Substantia nigra (tissue), 51 donors: ENCODE measurements at places on chromosomes 11 and 22.

DNA sequence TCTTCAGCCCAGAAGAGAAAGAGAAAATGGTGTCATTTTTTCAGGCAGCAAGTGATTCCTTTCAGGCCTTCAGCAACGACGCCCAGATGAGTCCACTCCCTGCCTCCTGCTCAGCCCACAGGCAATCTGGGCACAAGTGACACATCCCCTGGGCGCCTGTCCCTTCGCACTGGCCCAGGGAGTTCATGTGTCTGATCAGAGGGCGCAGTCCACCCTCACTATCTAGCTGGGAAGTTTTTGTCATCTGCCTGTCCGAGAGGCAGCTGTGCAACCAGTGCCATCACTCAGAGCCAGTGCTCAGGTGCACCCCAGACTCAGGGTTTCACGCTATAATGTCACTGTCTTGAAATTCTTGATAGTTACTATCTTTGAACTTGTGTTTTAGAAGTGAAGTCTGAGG lies 1.4 kb upstream of the KCNQ1OT1 start:
- DNase-seq, result no peak

DNA sequence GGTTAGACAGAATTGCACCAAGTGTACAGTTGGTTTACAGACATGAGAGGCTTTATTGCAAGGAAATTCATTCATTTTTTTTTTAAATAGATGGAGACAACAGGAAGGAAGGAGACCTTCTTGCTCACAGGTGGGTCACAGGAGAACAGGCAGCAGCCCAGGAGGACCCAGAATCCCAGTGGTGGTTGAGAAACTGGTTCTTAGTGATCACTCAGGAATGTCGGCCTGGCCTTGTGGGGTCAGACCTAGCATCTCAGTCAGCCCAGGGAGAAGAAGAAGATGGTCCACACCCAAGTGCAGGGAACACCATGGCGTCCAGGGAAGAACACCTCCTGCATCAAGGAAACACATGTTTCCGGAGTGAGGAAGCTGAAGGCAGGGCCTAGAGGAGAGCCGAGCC lies 849 bp downstream of the KRTAP5-11 start:
- no peak for DNase-seq

GRCh38 chr22:18929459-18929858 lies 6.6 kb downstream of the PRODH start:
- DNase-seq, result no peak

DNA sequence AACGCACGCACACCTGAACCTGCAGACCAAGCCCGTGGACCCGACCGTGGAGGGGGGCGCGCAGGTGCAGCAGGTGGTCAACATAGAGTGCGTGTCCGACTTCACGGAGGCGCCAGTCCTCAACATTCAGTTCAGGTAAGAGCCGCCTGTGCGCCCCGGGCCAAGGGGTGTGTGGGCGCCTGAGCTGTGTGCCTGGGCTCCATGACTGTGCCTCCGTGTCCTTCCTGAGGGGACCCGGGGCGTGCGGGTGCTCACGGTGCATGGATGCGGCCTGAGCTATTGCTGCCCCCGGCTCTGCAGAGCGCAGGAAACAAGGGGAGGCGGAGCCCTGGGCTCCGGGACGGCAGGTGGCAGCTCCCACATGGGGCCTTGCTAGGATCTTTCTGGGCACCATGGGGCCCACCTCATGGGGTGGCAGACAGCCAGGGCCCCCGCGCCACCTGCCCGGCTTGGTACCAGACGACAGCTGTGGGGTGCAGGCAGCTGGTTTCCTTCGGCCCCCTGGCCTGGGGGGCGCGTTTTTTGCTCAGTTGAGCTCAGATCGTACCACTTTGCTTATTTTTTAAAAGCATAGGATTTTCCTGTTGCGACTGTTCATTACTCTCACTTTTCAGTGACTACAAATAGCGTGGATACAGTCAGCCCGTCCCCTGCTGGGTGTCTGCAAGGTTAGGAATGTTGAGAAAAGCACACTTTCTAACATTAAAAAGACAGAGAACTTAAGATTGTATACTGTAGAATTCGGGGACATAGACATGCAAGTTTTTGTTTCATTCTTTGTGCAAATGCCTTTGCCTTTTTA lies 28.3 kb downstream of the MUC6 start:
- DNase-seq, result no peak

DNA sequence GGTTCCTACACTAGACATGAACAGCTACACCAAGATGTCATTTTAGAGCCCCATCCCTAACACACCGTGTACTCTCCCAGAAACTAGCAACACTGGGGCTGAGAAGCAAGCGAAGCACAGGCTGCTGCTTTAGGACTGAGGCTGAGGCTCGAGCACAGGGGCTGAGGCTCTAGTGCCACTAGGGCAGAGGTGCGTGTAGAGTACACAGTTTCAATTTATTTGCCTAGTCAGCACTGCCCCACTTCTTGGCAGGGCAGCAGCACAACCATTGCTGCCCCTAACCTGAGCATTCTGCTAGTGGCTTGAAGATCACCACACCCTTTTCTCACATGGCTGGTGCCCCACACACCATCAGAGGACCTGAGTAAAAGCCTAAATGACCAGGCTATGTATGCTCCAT lies 713.2 kb downstream of the LRRC4C start:
- DNase-seq, result no peak

- no peak for DNase-seq
These were observed 236.8 kb downstream of the BUD13 start for GRCh38 chr11:116535994-116536393.

- no peak for DNase-seq
These were observed 64.9 kb downstream of the BCR start for GRCh38 chr22:23245045-23245798.

- DNase-seq, result no peak
These were observed 46.1 kb downstream of the ARFGAP2 start for GRCh38 chr11:47130543-47130942.

DNA sequence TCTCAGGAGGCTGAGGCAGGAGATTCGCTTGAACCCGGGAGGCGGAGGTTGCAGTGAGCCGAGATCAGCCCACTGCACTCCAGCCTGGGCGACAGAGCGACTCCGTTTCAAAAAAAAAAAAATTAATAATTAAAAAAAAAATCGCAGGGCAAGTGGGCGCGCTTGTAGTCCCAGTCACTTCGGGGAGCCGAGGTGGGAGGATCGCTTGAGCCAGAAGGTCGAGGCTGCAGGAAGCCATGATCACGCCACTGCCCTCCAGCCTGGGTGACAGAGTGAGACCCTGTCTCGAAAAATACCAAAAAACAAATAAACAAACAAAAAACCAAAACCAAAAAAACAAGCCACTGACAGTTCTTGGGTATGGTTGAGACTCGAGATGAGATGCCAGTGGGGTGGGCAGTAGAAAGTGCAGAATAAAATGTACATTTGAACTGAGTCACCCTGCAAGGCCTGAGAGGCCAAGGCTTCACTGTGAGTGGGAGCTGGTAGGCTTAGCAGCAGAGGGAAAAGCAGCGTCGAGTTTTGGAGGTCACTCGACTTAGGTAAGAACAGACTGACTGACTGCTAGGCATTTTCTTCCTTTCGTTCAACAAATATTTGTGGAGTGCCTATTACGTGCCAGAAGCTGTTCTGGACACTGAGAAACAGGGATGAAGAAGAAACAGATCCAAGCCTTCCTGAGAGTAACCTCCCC lies 635 bp upstream of the LDHA start:
- DNase-seq, result no peak

DNA sequence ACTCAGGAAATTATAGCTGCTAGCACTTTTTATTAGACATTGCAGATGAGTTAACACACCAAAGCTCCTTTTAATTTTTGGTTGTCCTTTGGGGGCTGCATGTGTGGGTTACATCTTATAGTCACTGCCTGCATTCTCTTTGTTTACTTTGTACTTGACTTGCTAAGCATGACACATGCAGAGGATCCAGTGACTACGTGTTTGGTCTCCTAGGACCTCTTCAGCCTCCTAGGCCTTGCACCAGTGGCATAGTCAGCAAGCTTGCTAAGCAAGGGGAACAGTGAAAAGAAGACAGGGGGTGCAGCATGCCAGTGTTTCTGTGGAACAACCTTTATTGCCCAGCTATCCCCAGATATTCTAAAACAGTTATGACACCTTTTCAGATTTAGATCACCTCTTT lies 108.2 kb downstream of the PAX6 start:
- DNase-seq, result no peak

DNA sequence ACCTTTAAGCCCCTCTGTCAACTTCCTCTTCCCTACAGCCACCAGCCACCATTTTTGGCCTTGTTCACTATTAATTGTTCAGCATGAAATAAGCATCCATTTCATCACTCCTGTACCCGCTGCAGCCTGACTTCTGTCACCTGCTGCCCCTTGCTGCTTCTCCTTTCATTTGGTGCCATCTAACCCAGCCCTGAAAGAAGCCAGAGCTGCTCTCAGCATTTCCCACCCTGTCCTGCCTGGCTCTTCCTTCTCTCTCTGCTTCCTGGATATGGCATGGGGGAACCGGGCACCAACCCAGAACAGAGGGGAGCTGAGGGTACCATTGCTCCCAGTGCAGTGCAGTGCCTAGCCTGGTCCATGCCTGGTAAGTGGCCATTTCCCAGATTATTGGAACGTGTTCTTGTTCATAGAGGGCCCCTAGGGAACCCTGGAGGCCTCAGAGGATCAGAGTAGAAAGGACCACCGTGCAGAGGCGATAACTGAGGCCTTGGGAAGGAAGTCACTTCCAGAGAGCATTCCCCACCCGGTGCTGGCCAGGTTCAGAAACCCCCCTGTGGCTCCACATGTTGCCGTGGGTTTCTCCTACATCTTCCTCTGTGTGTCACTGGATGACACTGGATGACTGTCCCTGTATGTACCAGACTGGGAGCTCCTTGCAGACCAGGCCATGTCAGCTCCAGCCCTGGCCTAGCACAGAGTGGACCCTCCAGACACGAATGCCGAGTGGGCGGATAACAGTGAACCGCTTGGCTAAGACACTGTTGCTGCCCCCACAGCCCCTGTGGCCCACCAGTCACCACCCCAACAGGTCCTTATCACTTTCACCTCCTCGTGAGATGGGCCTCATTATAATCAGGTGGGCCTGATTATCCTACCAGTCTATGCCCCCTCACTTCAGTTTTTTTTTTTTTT lies 4.7 kb downstream of the YDJC start:
- no peak for DNase-seq

DNA sequence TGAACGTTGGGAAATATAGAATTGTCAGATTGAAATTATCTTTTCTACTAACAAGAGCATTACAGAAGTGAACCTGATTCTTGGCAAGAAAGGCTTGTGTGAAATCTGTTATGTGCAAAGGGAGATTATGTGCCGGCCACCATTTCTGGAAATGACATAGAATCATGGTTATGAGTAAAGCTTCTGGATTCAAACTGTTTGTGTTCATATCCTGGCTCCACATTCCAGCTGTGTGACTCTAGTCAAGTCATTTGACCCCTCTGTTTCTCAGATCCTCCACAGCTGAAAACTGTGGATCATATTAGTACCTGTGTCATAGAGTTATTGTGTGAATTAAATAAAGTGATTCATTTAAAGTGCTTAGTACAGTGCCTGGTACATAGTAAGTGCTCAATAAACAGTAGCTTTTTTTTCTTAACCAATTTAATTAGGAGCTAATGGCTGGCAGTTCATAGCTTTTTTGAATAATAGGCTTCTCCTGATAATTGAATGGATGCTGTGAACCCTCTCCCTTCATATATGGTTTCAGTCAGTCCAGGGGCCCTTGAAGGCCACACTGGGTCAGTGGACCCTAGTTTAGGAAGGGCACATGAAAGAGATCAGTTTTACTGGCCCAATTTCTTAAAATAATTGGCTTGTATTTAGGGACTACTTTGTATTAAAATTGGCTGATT lies 34.6 kb downstream of the EHF start:
- no peak for DNase-seq

DNA sequence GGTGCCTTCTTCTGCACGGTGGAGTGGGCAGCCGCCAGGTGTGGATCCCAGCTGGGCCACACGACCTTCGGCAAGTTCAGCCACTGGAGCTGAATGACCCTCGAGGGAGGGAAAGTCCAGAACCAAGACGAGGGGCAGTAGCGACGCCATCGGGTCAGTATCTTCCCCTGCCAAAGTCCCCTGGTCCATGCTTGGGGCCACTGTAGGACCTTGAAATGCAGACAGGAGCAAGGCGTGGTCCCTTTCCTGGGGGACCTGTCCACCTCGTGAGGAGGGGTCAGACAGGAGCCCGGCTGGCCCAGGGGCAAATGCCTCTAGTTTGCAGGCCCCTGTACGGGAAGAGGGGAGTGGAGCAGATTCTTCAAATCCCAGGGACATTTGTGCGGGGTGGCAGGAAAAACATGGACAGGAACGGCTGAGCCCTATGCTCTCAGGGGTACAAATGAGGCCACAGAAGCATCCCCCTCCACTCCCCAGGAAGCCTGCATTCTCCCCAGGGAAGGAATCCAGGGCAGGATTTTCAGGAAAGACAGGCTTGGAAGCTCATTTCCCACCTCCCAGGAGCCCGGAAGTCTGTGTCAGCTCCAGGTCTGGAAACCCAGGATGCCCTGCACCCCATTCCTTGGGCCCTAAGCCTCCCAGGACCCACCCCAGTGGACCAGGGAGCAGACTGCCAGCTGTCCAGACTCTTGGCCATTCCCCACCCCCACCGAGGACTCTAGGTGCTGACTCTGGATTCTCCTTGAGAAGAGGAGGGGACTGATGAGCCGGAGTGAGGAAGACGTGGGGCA lies 6.6 kb downstream of the SHANK2 start:
- no peak for DNase-seq

GRCh38 chr11:32729976-32730375 lies 64.5 kb downstream of the CCDC73 start:
- no peak for DNase-seq

DNA sequence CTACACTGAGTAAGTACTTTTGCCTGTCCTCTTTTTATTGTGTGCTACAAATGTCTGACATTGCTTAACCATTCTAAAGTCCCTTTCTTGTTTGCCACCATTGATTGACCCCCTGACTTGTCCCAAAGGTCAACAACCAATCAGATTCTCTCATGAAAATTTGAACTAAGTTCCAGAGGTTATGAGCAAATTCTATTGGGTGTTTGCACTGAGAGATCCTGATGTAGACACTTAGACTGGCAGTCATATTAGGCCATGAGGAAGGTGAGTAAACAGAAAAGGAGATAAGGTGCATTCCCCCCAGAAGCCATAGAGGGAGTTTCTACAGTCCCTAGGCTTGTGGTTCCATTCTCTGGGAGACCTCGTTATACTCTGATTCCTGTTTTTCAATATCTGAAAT lies 101.3 kb upstream of the E2F8 start:
- DNase-seq, result no peak

GRCh38 chr11:127003260-127003981 lies 2.9 kb upstream of the KIRREL3 start:
- no peak for DNase-seq

DNA sequence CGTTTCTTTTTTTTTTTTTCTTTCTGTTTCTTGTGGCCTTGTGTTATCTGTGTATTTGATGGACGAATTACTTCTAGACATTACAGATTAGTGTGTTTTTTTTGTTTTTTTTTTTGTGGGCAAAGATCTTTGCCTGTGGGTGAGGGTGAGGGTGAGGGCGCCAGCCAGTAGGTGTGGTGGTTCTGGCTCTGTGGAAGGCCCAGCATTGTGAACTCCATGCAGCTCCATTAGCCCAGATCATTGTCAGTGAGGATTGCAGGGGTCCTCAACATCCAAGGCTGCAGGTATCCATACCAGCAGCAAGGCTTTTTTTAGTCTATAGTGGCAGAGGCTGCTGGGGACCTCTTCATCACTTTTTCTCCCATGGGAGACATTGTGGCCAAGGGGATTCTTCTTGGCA lies 13.7 kb downstream of the BIRC2 start:
- DNase-seq, result no peak
